ENCODE measurements at places on chromosomes 5 and 9.

GRCh38 chr5:175548626-175549311, 70.4 kb downstream of the SFXN1 start:
- no peak for DNase-seq

GRCh38 chr9:20333991-20334390, 288.3 kb downstream of the MLLT3 start:
- no peak for DNase-seq

DNA sequence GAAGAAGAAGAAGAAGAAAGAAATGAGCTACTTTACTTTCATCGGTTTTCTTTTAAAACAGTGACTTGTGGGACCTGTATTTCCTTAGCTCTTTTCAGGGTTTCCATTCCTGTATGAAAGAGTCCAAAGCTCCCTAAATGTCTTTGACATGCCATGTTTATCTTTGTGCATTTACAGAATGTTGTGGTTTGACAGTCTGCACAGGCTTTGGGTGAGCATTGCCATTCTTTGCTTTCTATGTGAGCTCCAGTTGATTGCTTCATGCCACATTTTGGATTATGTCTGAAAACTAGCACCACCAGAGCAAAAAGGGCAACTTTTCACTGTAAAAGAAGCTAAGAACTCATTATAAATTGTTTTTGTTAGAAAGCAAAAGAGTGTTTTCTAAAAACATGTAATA, 733.4 kb downstream of the TLE4 start:
- no peak for DNase-seq

- DNase-seq: no peak
These were observed 69.8 kb downstream of the YIPF5 start for GRCh38 chr5:144100702-144101101.

DNA sequence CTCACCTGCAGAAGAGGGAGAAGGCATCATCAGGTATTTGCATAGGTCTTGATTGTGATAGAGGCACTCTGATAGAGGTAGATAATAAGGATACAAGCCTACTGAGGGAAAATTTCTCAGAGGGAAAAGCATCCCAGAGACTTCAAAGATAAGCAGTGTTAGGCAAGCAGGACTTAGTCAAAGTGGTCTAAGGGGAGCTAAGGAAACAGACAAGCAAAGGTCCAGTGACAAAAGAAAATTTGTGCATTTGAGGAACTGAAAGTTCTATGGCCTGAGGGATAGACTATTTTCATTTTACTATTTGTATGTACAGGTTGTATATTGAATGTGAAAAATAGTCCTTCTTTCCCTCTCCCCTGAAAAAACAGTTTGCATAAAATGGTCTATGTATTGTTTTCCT, 27.4 kb downstream of the OXCT1 start:
- peak; percentile 18 for DNase-seq

GRCh38 chr5:61280205-61280604, 51.9 kb upstream of the ZSWIM6 start:
- no peak for DNase-seq

DNA sequence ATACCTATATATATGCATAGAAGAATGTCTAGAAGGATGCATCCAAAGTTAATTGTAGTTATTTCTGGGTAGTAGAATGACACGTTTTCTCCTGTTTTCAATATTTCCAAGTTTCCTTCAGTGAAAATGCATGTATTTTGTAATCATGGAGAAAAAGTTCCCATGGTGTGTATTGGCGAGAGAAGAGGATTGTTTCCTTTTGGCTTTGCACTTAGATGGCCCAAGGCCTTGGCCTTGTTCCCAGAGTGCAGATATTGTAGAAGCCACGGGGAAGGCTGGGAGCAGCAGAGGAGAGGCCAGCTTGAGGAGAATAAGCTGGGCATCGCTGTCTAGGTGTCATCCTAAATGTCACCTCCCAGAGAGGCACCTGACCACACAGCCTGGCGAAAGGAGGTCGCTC, 44.0 kb downstream of the IRF1 start:
- DNase-seq: no peak

GRCh38 chr5:125376059-125376641, 629.7 kb upstream of the ZNF608 start:
- no peak for DNase-seq

- DNase-seq: no peak
These were observed 8.9 kb downstream of the SPINK14 start for GRCh38 chr5:148177207-148177606.

DNA sequence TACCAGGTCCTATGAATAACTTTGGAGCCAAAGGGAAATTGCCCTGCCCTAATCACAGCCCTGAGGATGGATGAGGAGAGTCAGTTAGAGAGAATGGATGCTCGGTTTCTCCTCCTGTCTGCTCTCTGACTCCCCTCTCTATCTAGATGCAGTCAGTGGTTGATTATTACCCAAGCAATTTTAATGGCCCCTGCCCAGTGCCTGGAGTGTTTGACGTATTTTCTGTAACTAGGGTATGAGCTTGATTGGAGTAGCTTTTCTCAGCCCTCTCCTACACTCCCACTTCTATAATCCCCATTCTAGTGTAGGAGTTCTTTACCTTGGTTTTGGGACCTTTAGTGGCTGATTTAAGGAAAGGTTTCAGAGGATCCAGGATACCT, 60.4 kb downstream of the DOCK2 start:
- no peak for DNase-seq

- DNase-seq: no peak
These were observed 16.6 kb upstream of the UNC5A start for GRCh38 chr5:176793736-176794135.

DNA sequence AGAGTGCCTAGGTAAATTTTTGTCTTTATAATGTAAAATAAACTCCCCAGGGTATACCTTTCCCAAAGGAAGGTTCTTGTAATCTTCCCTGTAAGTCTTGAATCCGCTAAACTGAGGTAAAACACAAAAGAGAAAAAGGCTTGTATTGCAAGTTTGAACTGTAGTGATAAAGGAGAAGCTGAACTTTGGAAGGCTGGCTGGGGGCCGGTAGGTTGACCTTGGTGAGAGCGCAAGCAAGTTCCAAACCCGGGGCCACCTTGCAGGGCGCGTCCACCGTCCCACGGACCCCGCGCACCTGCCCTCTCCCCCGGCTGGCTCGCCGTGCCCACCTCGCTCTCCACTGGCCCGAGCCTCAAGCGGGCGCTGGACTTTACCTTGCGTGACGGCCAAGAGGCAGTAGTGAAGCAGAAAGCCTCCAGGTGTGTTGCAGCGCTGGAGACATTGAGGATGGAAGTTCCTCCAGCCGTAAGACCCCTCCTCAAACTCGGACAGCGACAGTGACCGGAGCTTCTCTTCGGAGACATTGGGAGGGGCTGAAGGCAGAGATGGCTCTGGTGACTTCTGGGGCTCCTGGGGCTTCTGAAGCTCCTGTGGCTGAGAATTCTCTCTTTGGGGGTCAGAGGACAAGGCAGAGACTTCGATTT, 428 bp downstream of the SLCO4C1 start:
- DNase-seq: no peak

GRCh38 chr5:126300293-126300692, 122.9 kb upstream of the GRAMD2B start:
- no peak for DNase-seq

DNA sequence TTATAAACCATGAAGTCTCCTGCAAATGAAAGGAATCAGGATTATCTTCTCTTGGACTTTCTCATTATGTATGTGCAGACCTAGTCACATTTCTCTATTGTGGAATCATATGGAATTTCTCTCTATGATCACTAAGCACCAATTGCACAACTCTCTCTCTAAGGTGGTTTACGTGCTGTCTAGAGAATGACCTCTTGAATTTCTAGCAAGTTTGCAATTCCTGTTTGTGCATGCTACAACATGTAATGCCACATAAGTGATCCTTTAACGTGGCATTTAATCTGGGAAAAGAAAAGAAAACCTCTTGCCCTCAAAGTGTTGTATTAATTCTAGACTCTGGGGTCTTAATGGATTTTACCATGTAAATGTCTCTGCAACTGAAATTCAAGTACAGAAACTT, 5.0 kb upstream of the PPP2R2B start:
- no peak for DNase-seq

DNA sequence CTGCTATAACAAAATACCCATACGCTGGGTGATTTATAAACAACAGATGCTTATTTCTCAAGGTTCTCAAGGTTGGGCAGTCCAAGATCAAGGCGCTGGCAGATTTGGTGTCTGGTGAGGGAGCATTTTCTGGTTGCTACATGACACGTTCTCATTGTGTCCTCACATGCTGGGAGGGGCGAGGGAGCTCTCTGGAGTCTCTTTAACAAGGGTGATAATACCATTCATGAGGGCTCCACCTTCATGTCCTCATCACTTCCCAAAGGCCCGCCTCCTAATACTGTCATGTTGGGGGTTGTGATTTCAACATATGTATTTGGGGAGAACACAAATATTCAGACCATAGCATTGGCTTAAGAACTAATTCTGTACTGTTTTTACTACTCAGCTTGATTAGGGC, 4.6 kb downstream of the CFAP90 start:
- no peak for DNase-seq

DNA sequence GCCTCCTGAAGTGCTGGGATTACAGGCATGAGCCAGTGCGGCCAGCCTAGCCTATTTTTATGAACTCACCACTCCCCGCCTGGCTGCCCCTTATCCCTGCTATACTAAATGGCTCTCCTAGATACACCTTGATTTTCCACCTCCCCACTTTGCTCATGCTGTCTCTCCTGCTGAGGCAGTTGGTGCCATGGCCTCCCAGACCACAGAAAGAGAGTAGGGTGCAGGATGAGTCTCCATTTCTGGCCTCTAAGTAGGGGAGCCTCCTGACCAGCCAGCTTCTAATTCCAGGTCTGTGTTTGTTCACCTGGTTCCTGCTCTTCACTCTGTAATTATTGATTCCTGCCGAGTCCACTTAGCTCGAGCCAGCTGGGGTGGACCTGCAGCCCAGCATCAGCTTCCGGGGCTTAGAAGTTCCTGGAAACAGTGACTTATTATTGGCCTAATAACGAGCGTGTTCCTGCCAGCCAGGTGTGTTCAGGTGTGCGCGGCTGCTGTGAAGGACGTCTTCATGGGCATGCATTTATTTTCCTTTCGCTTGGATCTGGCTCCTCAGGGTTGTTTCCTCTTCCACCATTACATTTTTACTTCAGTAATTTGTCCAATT, 34.0 kb downstream of the ZNF618 start:
- DNase-seq: no peak

DNA sequence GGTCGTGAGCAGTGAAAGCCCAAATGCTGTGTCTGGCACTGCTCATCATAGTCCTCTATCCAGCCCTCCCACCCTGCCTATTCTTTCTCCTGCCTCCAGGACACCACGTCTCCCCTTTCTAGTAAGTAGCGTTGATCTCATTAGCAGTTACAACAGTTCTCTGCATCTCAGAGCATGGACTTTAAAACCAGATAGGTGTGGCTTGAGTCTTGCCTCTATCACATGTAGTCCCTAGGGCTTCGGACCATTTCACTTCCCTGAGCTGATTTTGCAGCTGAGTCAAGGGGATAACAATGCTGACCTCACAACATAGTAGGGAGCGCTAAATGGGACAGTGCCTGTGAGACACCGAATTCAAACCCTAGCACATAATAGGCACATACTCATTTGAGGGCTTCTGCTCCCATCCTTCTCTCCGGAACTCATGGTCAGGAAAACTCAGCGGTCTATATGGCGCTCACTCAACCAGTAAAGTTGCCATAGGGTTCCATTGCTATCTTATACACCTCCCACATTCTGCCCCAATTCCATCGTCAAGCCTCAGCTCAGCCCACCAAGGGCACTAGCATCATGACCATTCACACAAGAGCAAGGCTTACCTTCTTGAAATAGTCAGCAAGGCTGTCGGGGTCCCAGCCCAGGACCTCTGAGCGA, 515 bp downstream of the LCP2 start:
- DNase-seq: no peak

DNA sequence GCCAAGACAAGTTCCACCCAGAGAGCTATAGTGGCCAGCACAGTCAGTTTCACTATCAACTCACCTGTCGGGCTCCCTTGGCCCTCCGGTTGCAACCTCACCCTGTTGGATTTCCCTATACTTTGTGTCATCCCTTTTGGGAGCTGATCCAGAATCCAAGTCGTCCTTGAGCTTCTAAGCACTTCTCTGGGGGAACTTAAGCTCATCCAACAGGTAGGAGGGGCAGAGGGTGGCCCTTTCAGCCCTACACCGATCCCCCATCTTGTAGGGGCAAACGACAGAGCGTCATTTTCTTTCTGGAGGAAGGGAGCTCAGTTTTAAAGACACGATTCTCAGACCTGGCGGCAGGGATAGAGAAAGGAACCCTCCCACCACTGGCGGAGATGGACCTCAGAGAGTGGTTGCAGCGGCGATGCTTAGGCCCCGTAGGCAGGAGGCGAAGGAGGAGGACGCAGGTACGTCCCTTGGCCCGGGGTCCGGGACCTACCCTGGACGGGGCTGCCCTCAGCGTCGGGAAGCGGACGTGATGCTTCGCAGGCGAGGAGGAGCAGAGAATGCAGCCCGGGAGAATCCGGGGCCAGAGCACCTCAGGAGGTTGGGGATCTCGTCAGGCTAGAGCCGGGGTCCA, 519 bp downstream of the ZER1 start:
- no peak for DNase-seq

Data from GM12864 (cell line).